ENCODE measurements at places on chromosomes 3 and 15.

- no peak for DNase-seq
These were observed 417.8 kb upstream of the TPM1 start for GRCh38 chr15:62624547-62625378.

DNA sequence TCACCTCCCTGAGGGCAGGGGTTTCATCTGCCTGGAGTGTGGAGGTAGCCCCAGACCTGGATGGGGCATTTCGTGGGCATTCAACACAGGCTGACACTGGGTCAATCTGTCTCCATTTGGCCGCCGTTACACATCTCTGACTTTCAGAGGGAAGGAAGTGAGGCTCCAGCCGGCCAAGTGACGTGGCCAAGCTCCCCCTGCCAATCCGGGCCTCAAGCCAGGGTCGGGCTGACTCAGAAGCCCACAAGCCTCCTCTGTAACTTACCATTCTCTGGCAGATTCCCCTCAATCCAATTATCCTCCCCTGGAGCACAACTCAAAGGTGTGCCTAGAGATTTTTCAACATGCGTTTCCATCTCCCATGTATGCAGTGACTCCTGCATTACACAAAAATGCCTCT lies 227.6 kb downstream of the KLF13 start:
- DNase-seq: no peak

DNA sequence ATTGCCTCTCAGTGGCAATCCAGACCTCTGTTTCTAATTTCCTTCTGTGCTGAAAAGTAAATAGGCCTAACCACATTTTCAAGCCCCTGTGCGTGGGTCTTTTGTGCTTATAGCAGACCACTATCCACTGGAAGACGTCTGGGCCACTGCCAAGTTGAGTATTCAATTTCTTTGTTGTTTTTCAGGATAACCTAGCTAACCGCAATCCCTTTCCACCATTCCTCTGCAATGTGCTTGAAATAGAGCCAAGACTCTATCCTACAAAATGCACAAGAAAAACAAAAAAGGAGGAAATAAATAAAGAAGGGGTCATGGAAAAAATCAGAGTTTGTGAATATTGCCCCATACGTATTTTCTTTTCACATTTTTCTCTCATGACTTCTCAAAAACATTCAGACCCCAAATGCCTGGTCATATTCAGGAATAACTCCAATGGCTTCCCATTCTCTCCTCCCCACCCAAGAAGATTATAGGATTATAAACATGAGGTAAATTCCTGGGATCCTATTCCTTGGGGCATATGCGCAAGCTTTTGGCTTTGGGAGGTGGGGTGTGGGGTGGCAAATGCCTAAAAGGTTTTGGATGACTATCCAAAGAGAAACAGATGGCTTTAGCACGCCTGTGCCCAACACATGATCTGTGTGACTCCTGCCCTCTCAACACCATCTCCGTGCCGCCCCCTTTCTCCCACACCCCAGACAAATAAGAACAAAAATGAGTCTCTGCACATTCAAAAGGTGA lies 217.9 kb upstream of the THBS1 start:
- DNase-seq: no peak

DNA sequence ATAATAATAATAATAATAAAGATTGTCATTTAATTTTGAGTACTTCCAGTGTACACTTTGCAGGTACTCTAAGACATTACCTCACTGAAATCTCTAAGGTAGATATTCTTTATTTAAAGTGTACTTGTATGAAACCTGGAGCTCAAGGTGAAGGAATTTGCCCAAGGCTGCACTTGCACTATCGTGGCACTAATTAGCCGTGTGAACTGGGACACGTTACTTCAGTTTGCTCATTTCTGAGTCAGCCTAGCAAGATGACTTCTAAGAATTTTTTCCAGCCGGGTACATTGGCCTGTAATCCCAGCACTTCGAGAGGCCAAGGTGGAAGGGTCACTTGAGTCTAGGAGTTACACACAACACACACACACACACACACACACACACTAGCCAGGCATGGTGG lies 33.5 kb downstream of the MLH1 start:
- no peak for DNase-seq

DNA sequence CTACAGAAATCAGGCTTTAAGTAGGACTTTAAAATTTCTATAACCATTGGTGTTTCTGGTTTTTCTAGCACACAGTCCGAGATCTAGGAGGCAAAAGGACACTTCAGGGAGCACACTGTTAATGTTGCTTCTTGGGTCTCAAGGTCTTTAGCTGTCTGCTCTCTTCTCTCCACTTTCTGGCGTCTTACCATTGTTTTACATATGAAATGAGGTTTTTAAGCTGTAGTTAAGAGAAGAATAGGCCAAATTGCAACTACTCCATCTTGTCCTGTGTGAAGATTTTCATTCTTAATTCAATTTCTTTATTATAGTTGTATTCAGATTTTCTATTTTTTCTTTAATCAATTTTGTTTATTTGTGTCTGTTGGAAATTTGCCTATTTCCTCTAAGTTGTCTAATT lies 151.4 kb downstream of the WNT7A start:
- DNase-seq: no peak

Measured in CD4-positive, alpha-beta T cell treated with Interleukin-12 subunit alpha and Interleukin-12 subunit beta, for 1 hour (primary cell).